ENCODE measurements at places on chromosomes 12 and 14.

DNA sequence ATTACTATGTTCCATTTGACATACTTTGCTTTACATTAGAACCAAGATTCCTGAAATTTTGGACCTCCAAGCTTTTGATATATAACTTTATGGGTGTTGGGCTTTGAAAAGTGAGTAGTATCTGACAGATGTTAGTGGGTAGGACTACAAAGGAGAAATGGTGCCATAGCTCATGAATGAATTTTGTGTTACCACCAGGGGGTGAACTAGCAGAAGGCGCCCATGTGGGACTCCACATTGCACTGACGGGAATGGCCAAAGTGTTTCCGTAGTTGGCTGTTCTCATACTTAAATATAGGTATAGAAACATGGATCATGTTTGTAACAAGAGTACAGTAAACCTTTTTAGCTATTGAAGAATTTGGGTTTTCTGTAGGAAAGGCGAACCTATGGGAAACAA lies 337.5 kb downstream of the FLRT2 start:
- DNase-seq: no peak

DNA sequence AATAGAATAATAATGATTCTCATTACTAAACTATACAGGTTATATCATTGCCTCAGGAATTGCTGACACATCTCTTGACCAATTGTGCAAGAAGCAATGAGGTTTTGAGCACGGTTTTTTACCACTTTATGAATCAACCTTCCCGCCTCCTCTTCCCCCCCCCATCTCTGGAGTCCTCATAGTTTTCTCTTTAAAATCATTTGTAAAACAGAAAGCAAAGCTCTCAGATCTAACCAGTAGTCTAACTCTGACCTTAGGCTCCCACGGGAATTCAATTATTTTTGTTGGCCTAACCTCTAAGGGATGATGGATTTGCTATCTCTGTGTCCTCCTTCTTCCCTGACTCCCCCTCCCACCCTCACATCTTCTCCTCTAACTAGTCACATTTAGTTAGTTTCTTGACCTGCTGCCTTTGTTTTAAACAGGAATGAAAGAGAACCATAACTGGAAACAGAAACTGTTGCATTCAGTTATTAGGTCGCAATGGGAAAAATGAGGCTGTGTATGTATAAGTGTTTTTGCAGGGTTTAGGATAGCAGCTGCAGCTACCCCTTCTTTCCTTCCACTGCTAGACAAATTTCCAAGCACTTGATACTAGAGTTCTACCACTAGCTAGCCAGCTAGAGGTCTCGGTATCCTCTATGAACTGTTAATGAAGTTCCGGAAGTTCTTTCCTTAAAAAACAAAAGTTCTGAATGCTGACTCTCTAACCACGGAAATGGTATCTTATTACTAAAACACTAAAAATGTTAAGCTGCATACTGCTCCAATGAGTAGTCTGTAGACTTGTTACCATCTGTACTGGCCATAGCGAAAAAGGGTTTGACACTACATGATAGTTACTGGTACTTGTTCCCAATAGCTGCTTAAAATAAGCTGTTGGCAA lies 65.4 kb downstream of the TAOK3 start:
- no peak for DNase-seq

DNA sequence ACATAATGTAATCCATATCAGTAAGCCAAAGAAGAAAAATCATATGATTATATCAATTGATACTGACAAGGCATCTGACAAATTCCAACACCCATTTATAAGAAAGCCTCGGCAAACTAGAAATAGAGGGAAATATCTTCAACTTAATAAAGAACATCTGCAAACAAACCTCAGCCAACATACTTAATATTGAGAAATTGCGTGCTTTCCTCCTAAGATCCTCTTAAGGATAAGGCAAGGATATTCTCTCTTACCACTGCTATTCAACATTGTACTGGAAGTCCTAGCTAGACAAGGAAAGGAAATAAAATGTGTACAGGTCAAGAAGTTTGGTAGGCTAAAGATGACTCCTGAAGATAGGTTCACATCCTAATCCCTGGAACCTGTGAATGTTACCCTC lies 115.9 kb downstream of the DERA start:
- no peak for DNase-seq

GRCh38 chr14:32494609-32495434 lies 165.7 kb downstream of the AKAP6 start:
- no peak for DNase-seq

GRCh38 chr12:49013428-49013827 lies 5.1 kb downstream of the PRKAG1 start:
- DNase-seq: no peak

GRCh38 chr14:91223028-91223783 lies 21.3 kb downstream of the GPR68 start:
- DNase-seq: no peak

DNA sequence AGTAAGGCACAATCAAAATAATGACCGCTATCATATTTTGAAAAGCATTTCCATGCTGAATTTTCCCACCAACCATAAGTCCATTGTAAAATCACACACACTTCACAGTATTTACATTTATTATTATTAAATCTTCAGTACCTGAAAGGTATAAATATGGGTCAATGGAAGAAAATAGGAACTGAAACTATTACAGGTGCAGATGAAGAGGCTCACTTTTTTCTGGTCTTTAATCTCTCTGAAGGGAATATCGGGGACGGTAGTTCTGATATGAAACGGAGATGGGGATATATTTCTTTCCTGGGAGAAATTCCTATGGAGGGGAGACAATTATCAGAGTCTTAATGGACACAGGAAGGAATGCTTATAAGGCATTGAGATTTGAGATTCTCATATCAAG lies 28.4 kb downstream of the CLEC1A start:
- DNase-seq: no peak

- no peak for DNase-seq
These were observed 124.8 kb downstream of the SCARB1 start for GRCh38 chr12:124738636-124739467.

DNA sequence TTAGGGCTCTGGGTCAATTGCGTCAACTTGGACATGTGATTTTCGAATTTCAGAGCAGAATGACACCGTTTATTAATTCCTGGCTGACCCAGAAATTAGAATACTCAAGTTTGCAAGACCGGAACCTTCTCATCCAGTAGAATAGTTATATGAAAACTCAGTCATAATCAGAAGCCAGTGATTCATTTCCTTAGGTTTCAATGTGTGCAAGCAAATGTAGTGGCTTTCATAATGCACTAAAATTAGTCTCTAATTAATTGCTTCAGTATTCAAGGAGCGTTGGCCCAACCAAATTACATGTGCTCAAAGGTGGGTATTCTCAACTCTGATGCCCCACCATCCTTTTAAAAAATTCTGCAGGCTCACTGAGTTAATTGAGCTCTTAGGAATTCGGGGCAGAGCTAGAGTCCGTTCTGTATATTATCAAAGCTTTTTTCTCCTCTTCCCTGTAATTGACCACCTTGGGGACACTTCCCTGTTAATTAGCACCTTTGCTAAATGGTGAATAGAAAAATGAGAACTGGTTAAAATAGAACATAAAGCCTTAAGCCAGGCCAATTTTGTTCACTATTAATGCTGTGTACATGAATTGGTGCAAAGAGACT lies 55.4 kb downstream of the DAO start:
- no peak for DNase-seq

DNA sequence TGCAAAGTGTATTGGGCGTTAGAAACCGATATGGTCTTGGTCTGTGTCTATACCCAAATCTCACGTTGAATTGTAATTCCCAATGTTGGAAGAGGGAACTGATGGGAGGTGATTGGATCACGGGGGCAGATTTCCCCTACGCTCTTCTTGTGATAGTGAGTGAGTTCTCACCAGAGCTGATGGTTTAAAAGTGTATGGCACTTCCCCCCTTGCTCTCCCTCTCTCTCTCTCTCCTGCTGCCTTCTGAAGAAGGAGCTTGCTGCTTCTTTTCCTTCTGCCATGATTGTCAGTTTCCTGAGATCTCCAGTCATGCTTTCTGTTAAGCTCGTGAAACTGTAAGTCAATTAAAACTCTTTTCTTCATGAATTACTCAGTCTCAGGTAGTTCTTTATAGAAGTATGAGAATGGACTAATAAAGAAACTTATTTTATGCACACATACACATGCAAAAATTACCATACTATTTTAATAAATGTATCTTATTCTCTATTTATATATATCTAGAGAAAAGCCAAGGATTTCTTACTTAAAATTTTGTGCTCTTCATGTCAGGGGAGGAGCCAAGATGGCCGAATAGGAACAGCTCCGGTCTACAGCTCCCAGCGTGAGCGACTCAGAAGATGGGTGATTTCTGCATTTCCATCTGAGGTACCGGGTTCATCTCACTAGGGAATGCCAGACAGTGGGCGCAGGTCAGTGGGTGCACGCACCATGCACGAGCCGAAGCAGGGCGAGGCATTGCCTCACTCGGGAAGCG lies 1891.0 kb upstream of the FLRT2 start:
- no peak for DNase-seq

DNA sequence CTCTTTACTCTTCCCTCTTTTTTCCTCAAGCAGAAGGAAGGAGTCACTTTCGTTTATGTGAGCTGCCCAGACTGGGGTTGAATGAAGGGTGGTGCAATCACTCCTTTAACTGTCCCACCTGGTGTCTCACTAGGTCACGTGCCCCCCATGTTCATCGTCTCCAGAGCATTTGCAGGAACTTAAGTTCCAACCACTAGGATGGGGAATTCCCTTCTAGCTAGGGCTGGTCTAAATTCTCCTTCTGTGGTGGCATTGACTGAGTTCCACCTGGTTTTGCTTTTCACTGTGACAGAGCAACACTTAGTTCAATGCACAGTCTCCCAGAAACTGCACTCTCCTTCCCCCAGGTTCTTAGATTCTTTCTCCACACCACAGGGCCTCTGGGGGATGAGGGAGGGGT lies 9.5 kb downstream of the FANCM start:
- DNase-seq: no peak

GRCh38 chr14:103073876-103074728 lies 9.9 kb upstream of the LBHD2 start:
- no peak for DNase-seq

- DNase-seq: no peak
These were observed 260.0 kb downstream of the DUSP6 start for GRCh38 chr12:89092297-89092696.

DNA sequence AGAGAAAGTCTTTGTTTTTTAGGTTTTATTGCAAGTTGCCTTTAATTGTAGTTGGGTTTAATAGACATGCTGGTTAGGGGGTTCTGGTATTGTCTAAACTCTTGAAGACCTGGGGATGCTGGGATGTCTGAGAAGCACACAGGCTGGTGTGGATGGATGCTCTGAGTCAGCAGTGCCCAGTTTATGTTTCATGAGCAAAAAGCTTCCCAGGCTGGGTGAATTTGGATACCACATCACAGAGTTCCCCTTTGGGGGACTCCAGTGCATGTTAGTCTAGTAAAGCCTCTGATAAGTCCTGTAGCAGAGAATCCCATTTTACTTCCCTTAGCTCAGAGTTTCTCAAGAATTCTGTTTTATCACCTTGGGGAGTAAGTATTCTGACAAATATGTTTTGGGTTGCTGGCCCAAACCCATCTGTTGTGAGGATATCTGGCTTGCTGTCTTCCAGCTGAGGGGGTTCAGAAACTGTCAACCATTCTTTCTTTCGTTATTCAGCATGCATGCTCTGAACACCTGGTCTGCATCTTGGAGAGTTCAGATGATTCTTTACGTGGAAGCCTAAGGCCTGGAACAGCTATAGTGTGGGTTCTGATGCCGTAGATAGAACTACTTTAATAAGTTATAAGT lies 509.1 kb downstream of the VRK1 start:
- DNase-seq: peak; percentile 60

GRCh38 chr14:81485372-81485771 lies 48.3 kb downstream of the SEL1L start:
- DNase-seq: no peak

- DNase-seq: no peak
These were observed 13.0 kb downstream of the TMEM52B start for GRCh38 chr12:10191865-10192264.

GRCh38 chr12:56565510-56566101 lies 44.0 kb downstream of the RBMS2 start:
- peak; percentile 30 for DNase-seq

DNA sequence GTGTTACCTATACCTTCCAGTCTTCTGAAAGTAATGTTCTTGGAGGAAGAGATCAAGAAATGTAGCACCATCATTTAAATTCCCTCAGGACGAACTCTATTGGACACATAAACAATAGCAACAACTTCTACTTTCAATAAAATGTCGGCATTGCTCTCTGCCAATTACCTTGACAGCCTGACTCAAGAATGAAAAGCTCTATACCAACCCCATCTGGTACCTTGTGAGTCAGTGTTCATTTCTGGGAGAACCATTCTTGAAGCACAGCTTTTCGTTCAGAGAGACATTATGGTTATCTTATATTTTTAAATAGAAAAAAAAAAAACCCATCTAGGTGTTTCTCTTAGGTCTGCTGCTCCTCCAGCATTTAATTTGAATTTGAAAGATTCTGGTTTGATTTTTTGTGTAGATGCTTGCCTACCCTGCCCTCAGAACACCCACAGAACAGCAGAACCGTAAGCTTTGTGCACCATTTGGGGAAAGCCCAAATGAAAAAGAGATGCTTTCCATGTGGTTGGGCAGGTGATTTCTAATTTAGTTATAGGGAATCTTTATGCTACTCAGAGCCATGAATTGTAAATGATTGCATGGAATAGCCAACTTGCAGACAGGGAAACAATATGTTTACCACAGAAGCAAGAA lies 156.0 kb downstream of the SAMD4A start:
- no peak for DNase-seq

DNA sequence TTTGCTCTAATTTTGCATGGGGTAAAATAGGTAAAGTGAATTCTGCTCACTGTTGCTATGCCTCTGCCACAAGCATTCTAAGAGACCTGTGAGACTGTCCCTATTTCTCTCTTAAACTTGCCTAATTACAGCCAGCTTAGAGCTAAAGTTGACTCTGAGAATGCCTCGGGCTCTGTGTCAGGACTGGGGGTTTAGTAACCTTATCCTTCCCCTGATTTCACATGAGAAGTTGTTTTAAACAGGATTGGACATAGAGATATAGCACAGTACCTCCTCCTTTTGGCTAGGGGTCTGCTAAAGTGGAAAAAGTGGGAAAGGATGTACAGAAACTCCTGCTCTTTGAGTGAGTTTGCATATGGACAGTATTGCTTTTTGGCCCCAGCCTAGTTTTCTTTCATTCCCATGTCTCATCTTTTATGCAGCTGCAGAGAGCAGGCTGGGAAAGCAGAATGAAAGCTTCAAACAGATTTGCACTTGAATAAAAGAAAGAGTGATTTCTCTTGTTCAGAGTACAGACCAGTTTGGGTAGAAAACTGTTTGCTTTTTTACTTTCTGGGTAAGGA lies 122.0 kb downstream of the RAD51B start:
- DNase-seq: no peak

- DNase-seq: no peak
These were observed 195.0 kb upstream of the AMIGO2 start for GRCh38 chr12:47274760-47275159.
